ENCODE measurements at places on chromosomes 7 and 10.

- no peak for DNase-seq
These were observed 37.0 kb downstream of the EPDR1 start for GRCh38 chr7:37957221-37957970.

DNA sequence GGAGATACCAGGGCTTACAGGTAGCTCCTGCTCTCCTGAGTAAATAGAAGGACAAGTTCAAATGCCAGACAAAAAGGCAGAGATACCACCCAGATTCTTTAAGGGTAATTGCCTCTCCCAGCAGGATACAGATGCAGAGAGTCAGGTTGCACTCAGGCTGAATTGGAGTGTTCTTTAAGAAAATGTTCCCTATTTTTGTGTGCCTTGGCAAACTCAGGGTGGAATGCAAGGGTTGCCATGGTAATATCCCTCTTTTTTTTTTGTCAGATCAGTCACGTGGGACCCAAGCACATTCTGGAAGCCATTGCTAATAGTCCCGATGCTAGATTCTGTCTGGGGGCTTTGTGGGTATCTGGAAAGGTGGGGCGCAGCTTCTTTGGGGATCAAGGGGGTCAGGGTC is 628.0 kb downstream of the CALN1 start:
- DNase-seq, result no peak

- DNase-seq, result no peak
These were observed 101.2 kb upstream of the APBB1IP start for GRCh38 chr10:26336979-26337378.

DNA sequence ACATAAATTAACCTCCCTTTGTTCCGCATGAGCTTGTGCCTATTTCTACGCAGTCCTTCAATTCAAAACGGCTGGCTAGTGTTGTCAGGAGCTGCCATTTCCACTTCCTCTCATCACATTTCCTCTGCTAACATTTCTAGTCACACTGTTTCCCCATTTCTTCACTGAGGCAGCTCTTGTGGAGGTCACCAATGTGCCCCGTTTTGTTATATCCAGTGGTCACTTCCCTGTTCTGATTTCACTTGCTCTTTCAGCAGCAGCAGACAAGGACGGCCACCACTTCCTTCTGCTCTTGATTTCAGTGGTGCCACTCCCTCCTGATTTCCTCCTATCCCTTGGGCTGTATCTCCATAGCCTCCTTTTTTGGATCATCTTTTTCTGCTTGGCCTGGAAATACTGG is 64.8 kb upstream of the SEC61G start:
- no peak for DNase-seq

- peak; percentile 74 for DNase-seq
These were observed 15.1 kb downstream of the LSMEM1 start for GRCh38 chr7:112495810-112496462.

DNA sequence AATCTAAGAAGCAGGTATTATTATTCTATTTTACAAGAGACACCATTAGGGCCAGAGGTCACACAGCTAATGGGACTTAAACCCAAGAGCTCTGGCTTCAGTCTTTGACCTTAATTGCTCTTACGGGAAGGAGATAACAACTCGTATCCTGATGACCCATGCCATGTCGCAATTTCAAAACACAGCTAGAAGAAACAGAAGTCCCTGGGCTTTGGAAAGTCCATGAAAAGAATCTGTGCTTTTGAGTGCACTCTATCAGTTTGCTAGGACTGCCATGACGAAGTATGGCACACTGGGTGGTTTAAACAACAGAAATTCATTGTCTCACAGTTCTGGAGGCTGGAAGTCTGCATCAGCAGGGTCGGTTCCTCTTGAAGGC is 247.8 kb upstream of the AOAH start:
- DNase-seq, result no peak

- peak; percentile 89 for DNase-seq
These were observed 242.9 kb upstream of the CXCL12 start for GRCh38 chr10:44627591-44628354.

DNA sequence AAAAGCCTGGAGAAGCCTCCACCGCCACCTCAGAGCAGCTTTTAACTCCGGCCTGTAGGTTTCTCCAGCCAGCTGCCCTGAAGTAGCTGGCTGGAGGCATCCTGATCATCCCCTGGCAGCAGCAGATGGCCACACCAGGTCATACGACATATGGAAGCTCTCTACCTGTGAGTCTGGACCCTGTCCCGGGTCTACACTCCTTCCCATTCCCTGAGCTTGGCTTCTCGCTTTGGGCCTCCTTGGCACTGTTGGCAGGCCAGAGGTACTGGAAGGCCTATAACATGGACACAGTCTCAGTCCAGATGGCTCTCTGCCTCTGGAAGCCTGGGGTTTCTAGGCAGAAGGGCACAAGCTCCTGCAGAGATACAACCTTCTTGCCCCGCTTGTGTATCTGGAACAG is 43.5 kb upstream of the TRIM8 start:
- no peak for DNase-seq

DNA sequence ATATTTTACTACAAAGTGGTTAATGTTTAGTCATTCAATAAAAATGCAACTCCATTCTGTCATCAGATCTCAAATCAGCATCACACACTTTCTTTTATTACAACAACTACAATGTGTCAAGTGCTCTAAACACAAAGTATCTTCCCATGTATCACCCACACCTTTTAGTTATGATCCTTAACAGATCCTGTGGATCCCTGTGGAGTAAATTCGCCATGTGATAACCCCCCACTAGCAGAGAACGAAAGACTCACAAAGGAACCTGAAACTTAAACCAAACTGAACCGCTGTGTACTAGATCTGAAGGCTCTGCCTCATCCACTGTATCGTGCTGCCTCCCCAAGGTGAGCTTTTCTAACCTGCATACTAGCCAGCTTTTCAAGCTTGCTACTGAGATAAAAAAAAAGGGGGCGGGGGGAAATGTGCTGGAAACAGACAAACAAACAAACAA is 1.7 kb downstream of the DPY19L1 start:
- peak; percentile 56 for DNase-seq

GRCh38 chr7:158538156-158538946 is 49.3 kb downstream of the PTPRN2 start:
- no peak for DNase-seq

GRCh38 chr7:73906874-73907273 is 45.9 kb downstream of the TMEM270 start:
- DNase-seq, result no peak

GRCh38 chr10:24950439-24950838 is 2.0 kb downstream of the PRTFDC1 start:
- DNase-seq, result no peak

GRCh38 chr7:148773334-148773733 is 74.6 kb downstream of the CUL1 start:
- no peak for DNase-seq

DNA sequence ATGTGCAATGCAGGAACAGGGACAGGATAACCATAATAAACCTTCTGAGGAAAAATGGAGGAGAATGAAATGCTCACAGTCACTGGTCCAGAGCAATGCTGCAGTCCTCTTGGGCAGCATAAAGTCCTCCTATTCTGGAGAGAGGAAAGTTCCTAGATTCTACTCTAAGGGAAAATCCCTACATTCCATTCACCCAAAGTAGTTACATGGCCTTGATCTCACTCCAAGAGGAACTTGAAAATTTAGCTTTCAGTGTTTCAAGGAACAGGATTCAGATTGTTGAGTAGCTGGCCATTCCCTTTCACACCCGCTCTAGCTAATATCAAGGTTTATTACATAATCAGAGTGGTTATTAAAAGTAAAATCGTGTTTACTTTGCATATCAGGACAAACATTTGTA is 168.3 kb downstream of the CHRM2 start:
- DNase-seq, result peak; percentile 17

- DNase-seq, result no peak
These were observed 7.9 kb downstream of the LUC7L2 start for GRCh38 chr7:139367438-139368155.

- no peak for DNase-seq
These were observed 23.2 kb downstream of the PPP1R17 start for GRCh38 chr7:31710171-31710570.

DNA sequence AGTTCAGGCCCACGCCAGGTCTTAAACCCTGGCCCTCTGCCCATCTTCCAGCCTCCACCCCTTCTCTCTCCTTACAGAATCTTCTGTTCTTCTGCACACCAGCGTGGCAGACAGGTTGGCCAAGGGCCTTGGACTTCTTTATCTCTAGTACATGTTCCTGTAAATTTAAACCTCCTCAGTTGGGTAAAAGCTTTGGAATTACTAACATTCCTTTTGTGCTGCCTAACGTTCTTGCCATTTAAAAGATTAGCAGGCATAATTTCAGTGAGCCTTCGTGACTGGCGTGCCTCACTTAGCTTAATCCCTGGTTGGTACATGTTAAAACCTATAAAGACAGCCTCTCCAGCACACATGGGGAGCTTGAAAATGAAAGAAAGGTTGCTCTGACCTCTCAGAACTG is 192.2 kb downstream of the CUX1 start:
- no peak for DNase-seq

GRCh38 chr10:128081720-128082119 is 44.5 kb downstream of the MKI67 start:
- DNase-seq, result no peak

GRCh38 chr7:94311515-94311914 is 83.2 kb upstream of the COL1A2 start:
- DNase-seq, result peak; percentile 45

DNA sequence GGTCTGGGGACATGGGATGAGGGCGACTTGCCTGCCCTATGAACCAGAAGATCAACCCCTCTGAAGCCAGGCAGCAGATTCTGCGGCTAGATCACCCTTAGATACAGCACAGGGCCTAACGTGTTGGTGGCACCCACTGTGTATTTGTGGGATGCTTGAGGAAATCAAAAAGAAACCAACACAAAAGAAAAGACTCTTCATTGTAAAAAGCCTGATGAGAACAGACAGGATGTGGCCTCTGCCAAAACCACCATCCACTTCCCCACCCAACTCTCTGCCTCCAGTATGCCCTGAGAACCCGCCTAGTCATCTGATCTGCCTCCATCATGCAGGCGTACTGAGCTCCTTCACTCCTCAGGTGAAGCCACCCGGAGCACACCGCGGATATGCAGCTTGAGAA is 97.2 kb upstream of the INSYN2A start:
- peak; percentile 9 for DNase-seq

GRCh38 chr7:28608731-28609130 is 196.4 kb downstream of the CREB5 start:
- DNase-seq, result peak; percentile 29

- no peak for DNase-seq
These were observed 528.9 kb downstream of the CNTNAP2 start for GRCh38 chr7:146645383-146645976.

DNA sequence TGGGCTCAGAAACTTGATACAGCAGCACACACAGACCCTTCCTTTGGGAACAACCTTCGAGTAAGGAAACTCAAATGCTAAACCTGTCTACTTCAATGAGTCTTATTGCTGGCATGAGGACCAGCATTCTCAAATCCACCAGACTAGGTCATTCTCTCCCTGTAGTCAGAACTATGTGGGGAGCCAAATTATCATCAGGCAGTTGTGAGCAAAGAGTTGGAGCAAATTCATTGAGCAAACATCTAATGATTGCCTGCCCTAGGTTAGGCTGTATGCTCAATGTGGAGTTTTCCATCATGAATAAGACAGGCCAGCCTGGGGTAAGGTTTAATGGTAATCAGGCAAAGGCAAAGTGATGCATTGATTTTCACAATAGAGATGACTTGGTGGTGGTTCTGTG is 3.6 kb downstream of the EPDR1 start:
- DNase-seq, result no peak

- DNase-seq, result no peak
These were observed 50.3 kb upstream of the SP4 start for GRCh38 chr7:21377545-21377944.

- DNase-seq, result no peak
These were observed 291.8 kb downstream of the AHR start for GRCh38 chr7:17590221-17590620.

Data from cardiac fibroblast (primary cell).